NCI-H526 (cell line): ENCODE measurements at places on chromosomes 4 and X.
A peak's percentile ranks its signal among the peaks of the same experiment; 100 is the strongest.

- no peak for DNase-seq
These were observed 261.2 kb downstream of the CBLL2 start for GRCh38 chrX:22533898-22534297.

DNA sequence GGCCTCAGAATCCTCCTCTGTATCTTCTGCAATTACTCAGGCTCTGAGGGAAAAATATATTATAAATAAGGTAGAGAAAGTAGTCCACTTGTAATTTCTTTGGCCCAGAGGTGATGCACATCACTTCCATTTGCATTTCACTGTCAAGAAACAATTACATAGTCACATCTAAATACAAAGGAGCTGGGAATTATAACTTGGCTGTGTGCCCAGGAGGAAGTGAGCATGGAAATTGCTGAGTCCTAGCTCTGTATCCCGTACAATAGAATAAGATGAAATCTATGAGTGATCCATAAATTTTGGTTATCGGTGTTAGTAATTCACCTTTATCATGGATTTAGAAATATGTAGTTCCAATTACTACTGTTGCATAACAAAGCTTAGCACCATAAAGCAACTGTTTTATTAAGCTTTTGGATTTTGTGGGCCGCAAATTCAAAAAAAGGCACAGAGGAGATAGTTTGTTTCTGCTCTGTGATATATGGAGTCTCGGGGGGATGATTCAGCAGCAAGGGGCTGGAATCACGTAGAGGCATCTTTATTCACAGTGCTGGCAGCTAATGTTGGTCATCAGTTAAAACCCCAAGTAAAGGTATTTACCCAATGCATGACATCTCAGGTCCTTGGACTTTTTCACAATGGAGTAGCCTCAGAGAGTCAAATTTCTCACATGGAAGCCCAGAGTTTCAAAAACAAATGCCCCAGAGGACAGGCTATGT, 241.4 kb upstream of the GALNT7 start:
- no peak for DNase-seq

GRCh38 chr4:151641167-151641566, 119.6 kb downstream of the GATB start:
- no peak for DNase-seq

- DNase-seq = no peak
These were observed 48.5 kb downstream of the WDFY3 start for GRCh38 chr4:84917869-84918600.

DNA sequence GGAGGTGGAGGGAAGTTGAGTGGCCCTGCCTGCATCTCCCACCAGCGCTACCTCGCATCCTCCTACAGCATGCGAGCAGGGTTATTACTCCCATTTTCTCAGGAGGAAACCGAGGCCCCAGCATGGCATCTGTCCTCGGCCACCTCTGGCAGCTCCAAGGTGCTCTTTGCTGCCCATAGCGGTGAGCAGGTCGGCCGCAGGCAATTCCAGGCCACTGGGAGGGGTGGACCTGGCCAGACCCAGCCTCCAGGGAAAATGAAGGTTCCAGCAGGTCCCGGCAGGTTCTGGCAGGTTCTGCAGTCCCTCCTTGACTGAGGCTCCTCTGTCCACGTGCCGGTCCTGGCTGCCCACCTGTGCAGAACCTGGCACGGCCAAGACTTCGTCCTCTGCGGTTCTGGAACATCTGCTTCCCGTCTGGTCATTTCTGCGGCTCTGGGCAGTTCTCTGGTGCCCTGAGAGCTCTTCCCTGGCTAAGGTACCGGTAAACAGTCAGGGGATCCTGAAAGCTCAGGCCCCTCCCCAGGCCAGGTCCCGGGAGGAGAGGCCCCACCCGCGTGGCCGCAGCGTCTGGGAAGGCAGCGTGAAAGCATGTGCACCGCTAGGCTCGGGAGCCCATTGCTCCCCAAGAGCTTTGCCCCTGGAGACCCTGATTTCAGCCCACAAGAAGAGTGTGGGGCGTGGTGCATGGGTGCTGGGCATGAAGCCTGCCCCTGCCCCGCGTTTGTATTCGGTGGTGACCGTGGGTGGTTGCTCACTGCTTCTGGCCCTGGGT, 112.0 kb upstream of the ADRA2C start:
- no peak for DNase-seq

DNA sequence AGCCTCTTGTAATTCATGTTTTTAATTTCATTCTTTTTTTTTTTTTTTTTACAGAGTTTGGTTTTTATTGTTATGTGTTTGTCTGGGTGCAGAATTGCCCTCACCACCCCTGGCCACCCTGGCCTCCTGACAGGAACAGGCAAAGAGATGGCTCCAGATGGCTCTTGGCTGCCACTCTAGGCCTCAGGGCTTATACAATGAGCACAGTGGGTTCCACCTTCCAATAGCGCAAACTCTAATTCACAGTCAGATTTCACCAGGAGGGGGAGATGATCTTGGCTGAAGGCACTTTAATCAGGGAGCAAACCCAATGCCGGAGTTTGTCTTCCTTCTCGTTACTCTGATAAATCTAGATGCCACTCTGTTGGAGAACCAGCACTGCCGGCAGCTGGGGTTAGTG, 24.8 kb downstream of the CPE start:
- no peak for DNase-seq

DNA sequence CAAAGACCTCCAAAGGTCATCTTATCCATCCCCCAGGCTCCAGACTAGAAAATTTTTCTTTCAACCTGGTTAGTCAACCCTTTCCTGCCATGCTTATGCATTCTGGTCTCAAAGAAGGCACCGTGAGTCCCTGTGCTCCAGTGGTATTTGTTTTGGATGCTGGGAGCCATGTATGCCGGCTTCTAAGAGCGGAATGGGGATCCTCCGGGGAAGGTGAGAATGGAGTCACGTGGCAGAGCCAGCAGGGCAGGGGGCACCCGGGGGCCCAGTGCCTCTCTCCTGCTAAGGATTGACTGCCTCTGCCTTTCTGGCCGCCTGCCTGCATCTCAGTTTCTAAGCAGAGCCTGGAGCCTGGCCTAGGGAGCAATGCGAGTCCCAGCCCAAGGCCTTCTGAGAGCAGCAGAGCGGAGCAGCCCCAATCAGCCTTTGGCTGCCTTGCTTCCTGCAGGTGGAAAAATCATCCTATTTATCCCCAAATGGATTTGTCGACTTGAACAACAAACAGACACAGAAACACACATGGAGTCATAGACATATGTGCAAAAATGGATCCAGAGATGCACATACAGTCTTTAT, 141.0 kb downstream of the PJA1 start:
- DNase-seq = no peak

DNA sequence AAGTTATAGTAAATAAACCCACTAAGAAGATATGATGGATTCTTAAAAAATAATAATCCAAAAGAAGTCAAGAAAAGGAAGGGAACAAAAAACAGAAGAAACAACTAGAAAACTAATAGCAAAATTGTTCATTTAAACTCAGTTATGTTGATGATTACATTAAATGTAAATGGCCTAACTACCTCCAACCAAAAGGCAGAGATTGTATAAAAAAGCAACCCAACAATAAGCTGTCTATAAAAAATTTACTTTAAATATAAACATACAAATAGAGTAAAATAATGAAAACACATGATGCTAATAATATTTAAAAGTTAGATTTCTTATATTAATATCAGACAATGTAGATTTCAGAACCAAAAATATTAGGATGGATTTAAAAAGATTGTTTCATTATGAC, 340.6 kb downstream of the CAMK2D start:
- DNase-seq = no peak

DNA sequence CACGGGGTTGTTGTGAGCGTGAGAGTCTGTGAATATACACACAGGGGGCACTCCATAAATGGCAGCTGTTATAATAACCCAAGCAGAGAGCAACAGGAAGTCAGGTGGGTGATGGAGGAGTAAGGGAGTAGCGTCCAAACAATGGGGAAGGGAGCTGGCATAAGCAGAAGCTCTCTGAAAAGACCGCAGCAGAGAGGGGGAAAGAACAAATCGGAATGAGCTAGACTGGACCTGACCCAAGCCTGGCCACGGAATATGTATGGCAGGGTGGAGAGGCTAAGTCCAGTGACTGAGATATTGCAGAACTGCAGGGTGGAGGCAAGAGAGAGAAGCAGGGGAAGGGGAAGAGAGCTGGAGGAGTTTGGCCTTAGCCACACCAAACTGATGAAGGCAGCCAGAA, 6.5 kb upstream of the GJB1 start:
- DNase-seq = no peak

GRCh38 chr4:16607241-16608066, 291.0 kb downstream of the LDB2 start:
- no peak for DNase-seq

DNA sequence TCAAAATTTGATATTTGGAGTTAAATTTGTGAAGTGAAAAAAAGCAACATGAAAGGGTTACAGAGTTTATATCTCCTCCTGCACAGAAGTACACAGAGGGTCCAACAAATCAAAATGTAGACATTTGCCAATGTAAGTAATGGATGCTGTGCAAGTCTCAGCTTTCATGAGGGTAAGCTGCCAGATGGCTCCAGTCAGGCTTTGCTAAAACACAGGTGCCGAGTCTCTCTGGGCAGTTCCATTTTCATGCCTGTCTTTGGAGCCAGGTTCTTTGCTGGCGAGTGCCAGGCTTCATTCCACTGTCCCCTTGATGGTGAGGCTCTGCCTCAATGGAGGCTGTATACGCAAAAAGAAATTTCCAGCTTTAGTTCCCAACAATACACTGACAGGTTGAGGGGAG, 27.9 kb downstream of the SLC4A4 start:
- DNase-seq = no peak

DNA sequence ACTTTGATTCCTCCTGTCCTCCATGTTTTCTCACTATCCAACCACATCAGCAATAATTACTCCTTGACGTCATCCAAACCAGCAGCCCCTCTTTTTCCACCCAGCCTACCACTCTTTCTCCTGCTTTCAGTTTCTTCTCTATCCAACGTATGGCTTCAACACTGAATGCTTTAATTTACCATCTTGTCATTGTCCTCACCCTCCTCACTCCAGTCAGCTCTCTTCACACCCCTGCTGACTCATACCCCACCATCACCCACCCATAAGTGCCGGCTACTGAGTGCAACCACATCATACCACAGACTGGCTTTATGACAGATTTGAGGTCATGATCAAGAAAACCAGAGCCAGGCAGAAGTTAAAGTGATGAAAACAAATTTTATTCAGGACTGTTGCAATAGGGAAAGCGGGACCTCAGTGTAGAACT, 9.8 kb upstream of the ANXA5 start:
- DNase-seq = no peak

- DNase-seq = no peak
These were observed 43.0 kb downstream of the FAT1 start for GRCh38 chr4:186680641-186681040.

- DNase-seq = no peak
These were observed 24.7 kb downstream of the ENPP6 start for GRCh38 chr4:184192933-184193332.

GRCh38 chr4:21986307-21986706, 37.7 kb upstream of the KCNIP4 start:
- DNase-seq = no peak

- DNase-seq = no peak
These were observed 195.8 kb downstream of the PDHA2 start for GRCh38 chr4:96035727-96036126.

GRCh38 chr4:31375936-31376335, 655.8 kb downstream of the PCDH7 start:
- no peak for DNase-seq

DNA sequence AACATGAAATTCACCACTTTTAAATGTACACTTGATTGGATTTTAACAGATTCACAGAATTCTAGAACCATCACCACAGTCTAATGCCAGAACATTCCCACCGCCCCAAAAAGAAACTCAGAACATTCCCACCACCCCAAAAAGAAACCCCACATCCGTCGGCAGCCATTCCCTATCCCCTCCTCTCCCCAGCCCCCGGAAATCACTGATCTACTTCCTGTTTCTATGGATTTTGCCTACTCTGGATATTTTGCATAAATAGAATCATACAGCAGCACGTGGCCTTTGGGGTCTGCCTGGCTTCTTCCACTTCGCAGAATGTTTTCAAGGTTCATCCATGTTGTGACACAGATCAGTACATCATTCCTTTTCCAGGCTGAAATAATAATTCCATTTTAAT, 79.3 kb downstream of the PPP2R2C start:
- peak; percentile 14 for DNase-seq

- DNase-seq = no peak
These were observed 14.3 kb downstream of the DCAF8L1 start for GRCh38 chrX:27966955-27967354.

GRCh38 chr4:2695346-2696060, 60.6 kb downstream of the TNIP2 start:
- DNase-seq = no peak

DNA sequence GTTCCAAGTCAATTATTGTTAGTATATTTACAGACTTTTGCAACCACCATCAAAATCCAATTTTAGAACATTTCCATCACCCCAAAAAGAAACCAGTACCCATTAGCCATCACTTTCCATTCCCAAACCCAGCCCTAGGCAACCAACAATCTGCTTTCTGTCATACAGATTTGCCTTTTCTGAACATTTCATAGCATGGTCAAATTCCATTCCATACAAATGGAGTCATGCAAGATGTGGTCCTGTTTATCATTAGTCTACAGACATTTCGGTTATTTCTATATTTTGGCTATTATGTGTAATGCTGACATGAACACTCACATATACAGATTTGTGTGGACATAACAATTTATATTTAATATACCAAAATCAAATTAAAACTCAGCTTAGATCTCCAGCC, 508.7 kb downstream of the ZNF674 start:
- DNase-seq = no peak

GRCh38 chr4:108543359-108543968, 76.9 kb upstream of the RPL34 start:
- no peak for DNase-seq

DNA sequence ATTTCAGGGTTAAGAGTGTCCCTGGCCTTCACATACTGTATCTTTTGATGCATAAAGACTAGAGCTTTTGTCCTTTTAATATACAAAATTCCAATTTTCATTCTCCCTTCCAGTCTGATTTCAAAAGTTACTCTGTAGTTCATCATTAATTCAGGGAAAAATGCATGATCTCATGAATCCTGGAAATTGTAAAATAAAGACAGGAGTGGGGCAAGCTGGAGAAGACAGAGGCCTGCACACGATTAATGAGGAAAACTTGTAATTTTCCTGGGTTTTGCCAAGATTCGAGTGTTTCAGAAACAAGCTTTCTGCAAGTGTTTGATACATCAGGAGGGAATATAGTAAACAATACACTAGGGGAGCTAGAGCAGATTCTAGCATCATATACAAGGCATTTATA, 947.9 kb downstream of the FAT4 start:
- DNase-seq = no peak

- no peak for DNase-seq
These were observed 17.5 kb downstream of the TRAPPC2 start for GRCh38 chrX:13716905-13717304.

DNA sequence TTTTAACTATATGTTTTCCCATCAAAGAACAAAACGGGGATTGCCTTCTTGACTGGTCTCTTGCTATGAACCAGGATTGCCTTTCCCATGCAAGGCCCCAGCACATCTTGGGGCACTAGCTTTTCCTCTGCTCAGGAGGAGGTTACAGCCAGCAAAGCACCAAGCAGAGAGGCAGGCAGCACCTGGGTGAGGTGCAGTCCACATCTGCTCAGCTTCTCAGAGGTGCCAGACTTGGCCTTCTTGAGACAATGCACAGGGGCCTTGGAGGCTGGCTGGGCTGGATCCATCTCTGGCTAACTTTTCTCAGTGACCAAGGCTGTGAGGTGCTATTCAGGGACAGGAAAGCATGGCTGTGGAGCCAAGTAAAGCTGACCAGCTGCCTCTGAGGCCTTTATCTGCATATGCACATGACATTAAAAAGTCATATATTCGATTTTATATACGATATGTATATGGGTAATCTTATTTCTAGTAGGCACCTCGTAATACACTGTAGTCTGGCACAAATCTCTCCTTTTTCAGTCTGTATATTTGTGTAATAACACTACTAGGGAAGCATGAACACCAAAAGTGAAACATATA, 86.9 kb downstream of the CC2D2A start:
- DNase-seq = no peak
